ENCODE measurements at places on chromosomes 6 and 20.

- H3K4me1 ChIP-seq = no peaks in the 10 kb centered on the region
- peaks cover 58% of the 10 kb centered on the region for H3K27me3 ChIP-seq
- H3K36me3 ChIP-seq = no peaks in the 10 kb centered on the region
- DNase-seq = peak; percentile 21
- H3K4me3 ChIP-seq = no peak overlapping the region
Observed at GRCh38 chr20:58963060-58963584, 17.9 kb upstream of the NELFCD start.

DNA sequence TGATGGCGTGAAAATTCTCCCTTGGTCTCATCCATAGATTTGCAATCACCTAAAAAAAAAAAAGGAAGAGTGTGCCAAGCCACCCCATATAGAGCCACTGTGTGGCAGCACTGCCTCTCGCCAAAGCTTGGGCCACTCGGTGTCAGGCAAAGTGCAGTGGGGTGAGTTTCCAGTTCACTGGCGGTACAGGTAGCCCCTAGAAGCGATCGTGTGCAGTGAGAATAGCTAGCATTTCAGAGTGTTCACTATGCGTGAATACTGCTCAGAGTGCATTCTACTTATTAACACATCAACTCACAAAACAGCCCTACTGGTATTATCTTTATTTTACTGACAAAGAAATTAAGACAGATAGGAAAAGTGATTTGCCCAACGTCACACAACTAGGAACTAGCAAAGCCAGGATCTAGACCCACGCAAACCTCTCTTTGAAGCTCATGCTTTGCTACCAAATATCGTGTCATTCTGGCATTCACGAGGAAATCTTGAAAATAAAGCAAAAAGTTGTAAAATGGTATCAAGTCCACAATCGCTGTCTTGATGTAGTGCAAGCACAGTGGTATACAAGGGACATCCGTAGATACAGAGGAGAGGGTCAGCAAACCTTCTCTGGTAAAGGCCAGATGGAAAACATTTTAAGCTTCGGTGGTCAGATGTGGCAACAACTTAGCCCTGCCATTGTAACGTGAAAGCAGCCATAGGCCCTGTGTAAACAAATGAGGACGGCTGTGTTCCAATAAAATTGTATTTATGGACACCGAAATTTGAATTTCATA lies 10.4 kb upstream of the GCNT2 start:
- H3K4me3 ChIP-seq = no peak overlapping the region
- H3K27me3 ChIP-seq = no peaks in the 10 kb centered on the region
- H3K4me1 ChIP-seq = peaks cover 6% of the 10 kb centered on the region
- H3K36me3 ChIP-seq = no peaks in the 10 kb centered on the region
- peak; percentile 67 for DNase-seq
- no peak overlapping the region for H3K27ac ChIP-seq

- no peaks in the 10 kb centered on the region for H3K36me3 ChIP-seq
- no peak overlapping the region for H3K27ac ChIP-seq
- DNase-seq = no peak
Observed at GRCh38 chr6:122755901-122756300, 23.6 kb upstream of the FABP7 start.

GRCh38 chr20:1310506-1311190 lies 18.3 kb downstream of the SDCBP2 start:
- no peak overlapping the region for H3K27ac ChIP-seq
- H3K4me3 ChIP-seq = no peak overlapping the region
- DNase-seq = no peak
- H3K27me3 ChIP-seq = no peaks in the 10 kb centered on the region

All from MCF 10A (cell line).